HCT116 (cell line): ENCODE measurements at places on chromosomes 1 and 21.

DNA sequence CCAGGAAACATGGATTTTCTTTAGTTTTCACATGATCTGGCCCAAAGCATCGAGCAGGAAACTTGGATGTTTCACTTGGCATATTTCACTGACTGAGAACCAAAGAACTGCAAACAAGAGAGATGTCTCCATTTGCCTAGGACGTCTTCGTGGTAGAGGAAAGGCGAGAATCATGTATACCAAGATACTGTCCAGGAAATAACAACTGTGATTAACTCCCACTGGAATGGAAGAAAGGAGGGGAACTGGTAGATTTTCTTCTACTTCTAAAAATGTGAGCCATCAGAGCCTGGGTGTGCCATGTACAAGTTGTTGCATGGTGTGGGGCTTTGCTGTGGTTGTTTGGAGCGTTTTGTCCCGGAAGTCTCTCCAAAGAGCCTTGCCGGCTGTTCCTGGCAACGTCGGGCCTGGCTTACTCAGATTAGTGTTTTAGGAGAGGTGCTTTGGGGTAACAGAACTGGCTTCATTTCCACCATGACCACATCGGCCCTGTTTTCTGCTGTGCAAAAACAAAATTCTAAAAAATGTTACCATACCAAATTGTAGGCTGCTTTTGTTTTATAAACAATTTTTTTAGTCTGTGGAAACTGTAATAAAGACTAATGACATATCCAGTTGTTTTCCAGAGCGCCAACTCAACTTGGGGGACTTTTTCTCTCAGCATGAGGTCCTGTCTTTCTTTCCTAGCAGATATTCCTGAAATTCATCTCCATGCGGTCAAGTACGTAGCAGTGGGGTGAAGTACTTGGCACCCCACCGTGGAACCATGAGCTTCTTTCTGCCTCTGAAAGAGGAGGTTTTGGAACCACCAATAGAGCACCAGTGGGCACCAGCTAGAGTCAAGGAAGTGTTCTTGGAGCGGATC is 118.3 kb downstream of the TM2D1 start:
- no peak for DNase-seq

DNA sequence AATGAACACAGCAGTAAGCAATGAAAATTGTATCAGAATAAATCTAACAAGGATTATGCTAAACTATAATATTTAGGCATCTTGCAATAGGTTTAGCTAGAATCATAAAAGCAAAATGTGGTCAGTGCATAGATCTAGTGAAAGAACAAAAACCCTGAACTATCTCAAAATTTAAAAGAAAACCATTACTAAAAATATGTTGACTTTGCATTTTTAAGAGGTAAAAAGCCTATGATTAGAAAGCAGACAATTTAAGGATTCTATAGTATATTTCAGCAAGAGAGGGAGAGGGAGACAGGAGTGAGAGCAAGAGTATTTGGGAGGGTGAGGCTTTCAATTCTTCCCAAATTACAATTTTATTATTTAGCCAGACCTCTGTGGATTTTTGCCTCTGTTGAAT is 219.4 kb downstream of the TTLL7 start:
- DNase-seq: no peak

GRCh38 chr1:162422662-162423375 is 10.9 kb upstream of the SH2D1B start:
- DNase-seq: no peak

DNA sequence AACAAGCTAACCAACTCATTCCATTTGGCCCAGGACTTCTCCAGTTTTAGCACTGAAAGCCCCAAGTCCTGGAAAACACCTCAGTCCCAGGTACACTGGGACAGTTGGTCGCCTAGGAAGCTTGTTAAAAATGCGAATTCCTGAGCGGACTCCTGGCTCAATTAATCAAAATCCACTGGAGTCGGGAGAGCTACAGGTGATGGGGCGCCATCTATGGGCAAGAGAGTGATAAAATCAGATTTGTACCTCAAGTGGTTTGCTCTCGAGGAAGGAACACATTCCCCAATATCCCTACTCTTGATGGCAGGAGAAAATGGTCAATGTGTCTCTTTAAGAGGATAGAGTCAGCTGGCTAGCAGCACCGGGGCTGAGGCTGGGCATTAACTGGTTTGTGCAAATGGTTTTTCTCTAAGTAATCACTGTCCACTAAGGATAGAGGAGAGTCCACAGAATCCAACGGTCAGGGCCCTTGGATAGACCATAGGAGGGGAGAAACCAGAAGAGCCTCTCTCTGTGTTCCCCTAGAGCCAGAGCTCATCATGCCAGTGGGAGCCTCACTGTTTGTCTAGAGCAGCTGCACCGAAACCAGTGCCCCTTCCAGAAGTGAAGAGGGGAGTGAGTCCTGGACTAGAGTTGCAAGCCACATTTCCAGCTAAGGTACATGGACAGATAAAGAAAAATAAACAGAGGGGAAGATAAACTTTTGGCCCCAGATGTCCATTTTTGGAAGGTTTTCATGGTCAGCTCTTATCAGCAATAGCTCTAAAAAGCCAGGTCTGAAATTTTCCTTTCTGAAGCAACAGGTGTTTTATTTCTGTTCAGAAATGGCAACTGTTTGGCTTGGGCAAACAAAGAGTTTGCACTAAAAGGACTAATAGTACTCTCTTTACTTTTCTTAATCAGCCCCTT is 148.5 kb downstream of the TENT5C start:
- DNase-seq: peak; percentile 52

- DNase-seq: no peak
Observed at GRCh38 chr1:181081395-181081794, 7.1 kb upstream of the IER5 start.

DNA sequence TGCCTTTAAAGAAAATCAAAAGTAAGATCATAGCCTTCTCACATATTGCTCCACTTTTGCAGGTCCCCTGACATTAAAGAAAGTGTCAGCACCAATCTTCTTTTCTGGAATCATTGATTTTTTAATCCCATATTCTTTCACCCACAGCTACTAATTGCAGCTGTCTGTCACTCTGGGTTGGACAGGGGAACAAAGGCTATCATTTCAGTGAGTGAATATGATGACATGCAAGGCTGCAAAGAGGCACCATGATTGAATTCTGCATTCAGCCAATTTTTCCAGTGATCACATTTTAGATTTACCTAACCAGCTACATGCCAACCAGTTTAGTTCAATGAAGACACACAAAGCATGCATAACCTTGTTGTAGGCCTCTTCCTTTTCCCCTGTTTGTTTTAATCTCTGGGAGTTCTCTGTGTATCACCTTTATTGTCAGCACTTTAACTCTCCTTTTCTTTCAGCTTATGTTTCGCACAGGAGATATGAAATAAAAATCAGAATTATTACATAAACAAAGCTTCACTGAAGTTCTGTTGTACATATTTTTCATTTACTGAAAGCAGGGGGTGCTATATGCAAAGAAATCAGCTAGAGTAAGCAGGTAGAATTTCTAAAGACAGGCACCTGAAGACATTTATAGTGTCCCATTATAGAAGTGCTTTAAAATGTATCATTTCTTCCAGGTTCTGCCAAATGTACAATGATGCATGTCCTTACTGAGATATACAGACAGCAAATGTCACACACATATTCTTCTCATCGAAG is 584.8 kb downstream of the PLA2G4A start:
- DNase-seq: peak; percentile 7

DNA sequence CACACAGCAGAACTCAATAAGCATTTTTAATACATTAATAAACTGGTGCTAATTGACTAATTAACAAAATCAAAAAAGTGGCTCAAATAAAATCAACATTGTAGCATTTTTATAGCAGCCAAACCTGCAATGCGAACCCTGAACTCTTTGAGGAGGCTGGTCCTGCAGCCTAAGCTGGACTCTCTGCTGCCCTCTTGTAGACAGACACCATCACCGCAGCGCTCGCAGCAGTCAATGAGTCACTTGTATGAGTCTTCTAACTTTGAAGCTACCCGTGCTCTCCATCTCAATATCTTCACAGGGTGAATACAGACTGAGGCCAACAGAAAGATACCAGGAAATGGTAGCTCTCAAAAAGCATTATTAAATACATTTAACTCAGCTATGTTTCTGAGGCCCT is 9.7 kb upstream of the KRTAP7-1 start:
- DNase-seq: no peak

DNA sequence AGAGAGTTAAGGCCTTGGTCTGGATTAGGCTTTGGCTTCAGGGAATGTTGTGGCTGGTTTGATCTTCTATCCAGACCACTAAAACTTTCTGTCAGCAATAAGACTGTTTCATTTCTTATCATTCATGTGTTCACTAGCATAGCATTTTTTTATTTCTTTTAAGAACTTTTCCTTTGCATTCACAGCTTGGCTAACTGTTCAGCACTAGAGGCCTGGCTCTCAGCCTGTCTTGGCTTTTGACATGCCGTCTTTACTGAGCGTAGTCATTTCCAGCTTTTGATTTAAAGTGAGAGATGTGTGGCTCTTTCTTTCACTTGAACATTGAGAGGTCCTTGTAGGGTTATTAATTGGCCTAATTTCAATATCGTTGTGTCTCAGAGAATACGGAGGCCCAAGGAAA is 62.5 kb downstream of the RNF220 start:
- DNase-seq: no peak

GRCh38 chr1:227434808-227435444 is 116.6 kb upstream of the CDC42BPA start:
- DNase-seq: no peak

DNA sequence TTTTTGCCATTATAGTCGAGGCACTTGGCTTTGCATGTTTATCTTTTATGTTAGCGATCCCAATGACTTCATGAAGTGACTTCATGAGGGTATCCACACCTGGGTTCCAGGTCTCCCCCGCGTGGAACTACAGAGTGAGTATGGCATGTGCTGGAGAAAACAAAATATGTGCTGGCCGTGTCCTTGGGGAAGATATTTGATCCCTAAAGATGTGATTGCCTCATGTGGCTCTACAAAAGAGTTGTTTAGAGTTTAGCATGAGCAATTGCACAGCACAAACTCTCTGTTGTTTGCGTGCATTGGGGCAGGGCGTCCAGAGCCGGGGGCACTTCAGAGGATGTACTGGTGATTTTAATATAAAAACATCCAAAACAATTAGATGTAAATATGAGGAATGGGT is 4.8 kb downstream of the IL10RB start:
- no peak for DNase-seq

DNA sequence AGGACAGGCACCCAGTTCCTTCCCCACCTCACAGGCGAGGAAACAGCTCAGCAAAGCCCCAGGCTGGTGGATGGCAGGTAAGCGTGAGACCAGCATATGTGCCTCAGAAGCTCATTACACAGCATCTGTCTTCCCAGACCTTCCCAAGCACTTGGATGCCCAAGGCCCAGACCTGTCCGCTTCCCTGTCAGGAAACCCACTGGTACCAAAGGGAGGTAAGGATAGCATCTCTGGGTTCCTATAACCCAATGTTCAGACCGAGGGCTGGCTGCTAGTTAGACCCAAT is 3.3 kb downstream of the POFUT2 start:
- DNase-seq: no peak

- no peak for DNase-seq
Observed at GRCh38 chr1:3924825-3925220, 24.8 kb upstream of the C1orf174 start.

- no peak for DNase-seq
Observed at GRCh38 chr1:15703562-15703961, 19.4 kb downstream of the PLEKHM2 start.

DNA sequence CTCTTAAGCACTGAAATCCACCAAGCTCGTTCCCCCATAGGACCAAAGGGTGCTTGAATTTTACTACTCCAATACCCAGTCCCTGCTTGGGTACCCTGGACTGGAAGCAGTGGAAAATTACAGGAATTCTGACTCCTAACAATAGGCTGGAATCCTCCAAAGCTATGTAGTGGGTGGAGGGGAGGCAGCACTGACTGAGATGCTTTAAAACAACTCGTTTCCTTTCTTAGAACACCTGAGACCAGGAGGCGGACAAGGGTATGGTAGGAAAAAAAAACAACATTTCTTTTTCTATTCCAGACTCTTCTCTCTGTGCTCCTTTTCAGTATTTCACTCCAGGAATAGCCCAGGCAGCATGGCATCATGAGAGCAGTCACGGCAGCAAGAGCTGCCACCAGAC is 2.3 kb downstream of the PEF1 start:
- no peak for DNase-seq

GRCh38 chr21:42640486-42640885 is 12.9 kb upstream of the PDE9A start:
- no peak for DNase-seq

DNA sequence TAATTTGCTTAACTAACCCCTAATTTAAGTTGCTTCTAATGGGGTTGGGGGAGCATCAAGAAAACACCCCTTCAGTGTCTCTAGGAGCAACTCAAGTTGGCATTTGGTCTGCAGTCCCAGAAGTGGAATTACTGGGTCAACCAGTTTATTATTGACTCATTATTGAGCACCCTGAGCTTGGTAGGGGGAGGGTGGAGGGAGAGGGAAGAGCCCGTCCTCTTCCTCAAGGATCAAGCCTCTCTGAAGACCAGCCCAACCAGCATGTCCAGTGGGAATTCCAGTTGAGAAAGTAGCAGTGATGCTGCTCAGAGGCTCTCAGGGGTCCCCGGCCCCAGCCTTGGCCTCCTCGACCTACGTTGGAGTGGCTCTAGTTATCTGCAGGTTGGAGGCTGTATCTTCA is 2.1 kb upstream of the PLA2G2F start:
- no peak for DNase-seq

DNA sequence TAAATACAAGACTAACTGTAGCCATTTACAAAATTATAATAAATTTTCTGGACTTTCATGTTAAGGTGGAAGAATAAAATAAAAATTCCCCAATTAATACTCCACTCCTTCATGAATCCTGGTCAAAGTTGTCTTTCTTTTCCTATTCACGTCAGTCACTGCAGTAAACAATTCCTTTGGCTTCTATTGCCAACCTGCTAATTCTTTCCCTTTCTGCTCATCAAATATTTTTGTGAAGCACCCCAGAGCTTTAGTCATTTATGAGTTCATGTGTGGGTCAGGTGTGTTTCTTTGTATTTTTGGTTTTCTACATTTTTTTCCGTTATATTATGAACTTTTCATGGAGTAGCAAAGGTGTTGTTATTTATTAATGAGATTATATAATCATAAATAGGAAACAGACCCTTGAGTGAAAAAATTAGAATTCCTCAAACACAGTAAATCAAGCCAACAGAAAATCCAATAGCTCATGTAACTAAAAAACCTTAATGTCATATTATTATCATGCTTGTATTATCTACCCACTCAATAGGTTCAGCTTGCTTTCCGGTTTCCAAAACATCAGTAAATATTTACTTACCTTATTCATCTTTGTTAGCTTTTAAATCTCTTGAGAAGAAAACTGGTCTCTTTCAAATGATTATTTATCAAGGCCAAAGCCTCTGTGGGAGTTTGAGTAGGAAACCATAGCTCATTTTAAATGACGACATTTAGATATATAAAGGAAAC is 29.6 kb upstream of the PLA2G4A start:
- no peak for DNase-seq

DNA sequence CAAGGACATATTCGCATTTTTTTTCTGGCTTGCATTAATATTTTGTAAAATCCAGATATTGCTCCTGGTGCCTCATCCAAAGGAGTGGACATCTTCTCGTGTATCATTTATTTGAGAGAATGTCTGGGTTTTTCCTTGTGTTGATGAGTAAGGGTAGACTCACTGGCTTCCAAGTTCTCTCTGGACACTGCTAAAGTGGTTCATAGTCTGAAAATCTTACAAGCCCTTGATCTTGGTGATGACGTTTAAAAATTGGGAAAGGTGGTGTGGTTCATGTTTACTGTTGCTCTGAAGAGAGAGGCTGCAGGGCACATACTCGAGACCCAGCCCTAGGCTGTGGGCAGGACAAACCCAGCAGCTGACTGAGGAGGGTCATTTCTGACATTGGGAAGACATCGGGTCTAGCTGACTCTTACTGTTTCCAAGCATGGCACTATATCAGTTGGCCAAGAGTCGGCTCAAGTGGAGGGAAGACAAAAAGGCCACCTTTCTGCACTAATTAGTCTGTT is 296.2 kb downstream of the LMX1A start:
- DNase-seq: no peak
